ENCODE measurements at places on chromosomes 1 and 21.

GRCh38 chr1:8981169-8981568, 35.5 kb downstream of the CA6 start:
- DNase-seq, result no peak

- DNase-seq, result no peak
Measured at GRCh38 chr1:17400725-17401341, 28.8 kb downstream of the PADI6 start.

DNA sequence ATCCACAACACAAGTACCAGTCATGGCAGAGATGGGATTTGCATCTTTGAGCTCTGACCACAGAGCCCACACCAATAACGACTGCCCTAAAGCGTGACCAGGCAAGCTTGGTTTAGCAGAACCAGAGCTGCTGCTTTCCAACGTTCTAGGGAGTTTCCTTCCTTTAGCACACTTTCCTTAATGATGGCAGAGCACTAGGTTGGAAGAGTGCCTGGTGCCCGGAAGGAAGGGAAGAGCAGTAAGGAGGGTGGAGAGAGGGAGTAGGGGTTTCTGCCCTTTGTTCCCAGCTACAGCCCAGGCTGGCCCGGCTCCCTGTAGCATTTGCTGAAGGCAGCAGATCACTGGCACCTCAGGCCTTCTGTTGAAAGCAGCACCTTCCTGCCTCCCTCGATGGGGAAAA, 6.1 kb upstream of the EVA1C start:
- DNase-seq, result no peak

DNA sequence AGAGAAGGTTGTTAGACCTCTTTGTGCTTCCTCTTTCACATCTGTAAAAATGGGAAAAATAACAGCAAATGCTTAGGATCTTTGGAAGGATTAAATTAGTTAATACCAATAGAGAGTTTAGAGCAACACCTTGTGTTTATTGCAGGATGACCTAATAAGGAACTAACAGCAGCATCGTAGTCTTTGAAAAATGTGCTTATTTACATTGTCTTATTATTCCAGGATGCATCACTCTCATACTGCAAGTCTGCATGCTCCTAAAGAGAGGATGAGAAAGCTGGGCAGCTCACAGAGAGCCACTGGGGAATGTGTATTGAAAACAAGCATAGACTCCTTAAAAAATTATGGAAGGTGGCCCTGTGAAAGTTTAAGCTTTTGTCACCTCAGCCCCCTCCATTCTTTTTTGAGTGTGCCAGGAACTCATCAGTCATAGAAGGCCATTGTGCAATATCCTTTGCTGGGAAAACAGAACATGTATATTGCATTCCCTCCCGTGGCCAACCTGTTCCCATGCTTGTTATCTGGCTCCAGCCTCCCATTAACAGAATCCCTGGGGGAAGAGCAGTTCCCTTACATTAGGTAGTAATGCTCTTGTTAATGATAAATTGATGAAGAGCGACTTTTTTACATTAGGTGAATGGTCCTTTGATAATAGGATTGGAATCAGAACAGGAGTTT, 180.7 kb downstream of the ZNF326 start:
- no peak for DNase-seq

GRCh38 chr1:239795304-239795703, 296.4 kb upstream of the FMN2 start:
- DNase-seq, result no peak

DNA sequence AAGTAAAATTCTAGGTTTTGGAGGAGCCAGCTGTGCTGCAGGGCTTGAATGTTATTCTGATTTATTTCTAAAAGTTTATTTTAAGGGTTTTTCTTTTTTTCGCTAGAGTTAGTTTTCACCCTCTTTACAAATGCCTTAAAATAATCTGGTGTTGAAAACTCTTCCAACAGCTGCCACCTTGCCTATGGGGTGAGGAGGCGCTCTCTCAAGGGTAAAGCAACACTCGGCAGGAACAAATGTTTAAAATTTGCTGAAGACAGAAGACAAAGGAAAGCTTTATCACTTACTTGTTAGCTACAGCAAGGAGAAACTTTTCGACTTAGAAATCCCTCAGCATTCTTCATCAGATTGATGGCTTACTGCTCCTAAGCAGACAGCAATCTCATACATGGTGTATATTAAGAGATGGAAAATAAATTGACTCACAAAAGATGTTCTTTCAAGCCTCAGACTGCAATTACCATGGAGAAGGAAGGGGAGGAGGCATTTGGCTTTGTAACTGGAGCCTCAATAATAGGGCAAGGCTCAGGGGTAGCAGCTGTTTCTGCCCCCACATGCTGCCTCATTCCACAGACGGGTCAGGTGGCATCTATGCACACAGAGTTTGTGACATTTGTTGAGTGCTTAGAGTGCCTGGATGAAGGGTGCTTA, 79.8 kb upstream of the RALGPS2 start:
- DNase-seq, result no peak

Measured in activated CD4-positive, CD25-positive, alpha-beta regulatory T cell treated with anti-CD3 and anti-CD28 coated beads, Interleukin-2, amount 50 U/mL, for 16 hours (primary cell).